ENCODE measurements at places on chromosomes 11 and 22.

DNA sequence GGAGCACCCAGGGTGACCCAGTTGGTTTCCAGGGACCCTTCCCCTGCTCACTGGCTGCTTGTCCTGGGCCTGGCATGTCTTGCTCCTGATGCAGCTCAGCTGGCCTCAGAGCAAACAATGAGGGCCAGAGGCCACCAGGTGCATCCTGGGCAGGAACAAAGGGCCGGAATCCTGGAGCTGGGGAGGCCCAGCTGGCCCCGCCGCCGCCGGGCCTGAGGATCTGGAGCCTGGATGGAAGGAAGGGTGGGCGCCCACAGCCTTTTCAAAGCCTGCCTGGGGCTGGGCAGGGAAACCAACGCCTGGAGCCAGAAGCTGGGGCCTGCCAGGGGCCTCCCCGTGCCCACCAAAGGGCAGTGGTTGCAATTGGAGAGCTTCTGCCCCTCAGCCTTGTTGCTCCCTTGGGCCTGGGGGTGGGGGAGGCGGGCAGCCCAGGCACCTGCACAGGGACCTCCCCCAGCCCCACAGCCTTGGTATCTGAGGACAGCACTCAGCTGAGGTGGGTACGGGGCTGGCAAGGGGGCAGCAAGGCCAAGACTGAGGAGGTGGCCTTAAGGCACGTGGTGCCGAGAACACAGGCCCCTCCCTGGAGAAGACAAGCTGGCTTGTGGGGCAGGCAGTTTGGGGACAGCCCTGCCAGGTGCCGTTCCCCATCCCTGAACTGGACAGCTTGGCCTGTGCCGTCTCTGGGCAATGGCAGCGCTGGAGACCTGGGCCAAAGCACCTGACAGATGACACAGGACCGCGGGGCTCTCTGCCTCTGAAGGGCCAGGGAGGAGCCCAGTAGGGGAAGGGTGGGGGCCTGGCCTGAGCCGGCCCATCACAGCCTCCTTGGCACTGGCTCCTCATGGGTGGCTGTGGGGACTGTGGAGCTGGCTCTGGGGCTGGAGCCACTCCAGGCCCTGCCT, 7.1 kb upstream of the ADORA2A start:
- no peak for DNase-seq

GRCh38 chr11:67053896-67054329, 2.7 kb upstream of the RHOD start:
- DNase-seq = peak; percentile 56

GRCh38 chr11:27468209-27468994, 4.2 kb downstream of the LGR4 start:
- DNase-seq = no peak

DNA sequence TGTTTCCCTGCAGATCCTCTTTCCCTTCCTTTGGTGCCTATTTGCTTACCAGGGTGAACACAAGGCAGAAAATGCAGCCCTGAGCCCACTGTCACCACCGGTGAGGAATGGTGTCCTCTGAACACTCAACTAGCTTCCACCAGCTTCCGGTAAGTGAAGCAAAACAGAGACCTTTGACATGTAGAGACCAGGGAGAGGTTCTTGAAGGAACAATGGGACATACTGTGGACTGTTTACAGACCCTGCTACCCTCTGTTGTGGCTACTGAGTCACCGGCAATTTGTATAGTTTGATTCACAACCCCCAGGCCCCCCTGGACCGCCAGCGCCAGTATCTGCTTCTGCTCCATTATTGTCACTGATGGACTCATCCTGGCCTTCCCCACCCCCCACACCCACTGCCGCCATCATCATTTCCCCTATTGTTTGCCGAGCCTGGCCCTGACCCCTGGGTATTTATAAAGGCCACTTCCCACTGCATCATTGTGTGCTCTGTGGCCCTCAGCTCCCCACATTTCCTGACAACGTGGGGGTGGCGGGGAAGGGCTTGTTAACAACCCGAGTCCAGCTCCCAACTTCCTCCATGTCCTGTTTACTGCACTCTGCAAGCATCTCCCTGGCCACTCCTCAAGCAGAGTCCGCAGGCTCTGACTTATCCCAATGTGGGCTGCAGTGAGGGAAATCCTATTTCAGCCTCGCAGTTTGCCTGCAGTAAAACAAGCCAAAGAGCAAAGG, 252.9 kb downstream of the ETS1 start:
- DNase-seq = no peak

DNA sequence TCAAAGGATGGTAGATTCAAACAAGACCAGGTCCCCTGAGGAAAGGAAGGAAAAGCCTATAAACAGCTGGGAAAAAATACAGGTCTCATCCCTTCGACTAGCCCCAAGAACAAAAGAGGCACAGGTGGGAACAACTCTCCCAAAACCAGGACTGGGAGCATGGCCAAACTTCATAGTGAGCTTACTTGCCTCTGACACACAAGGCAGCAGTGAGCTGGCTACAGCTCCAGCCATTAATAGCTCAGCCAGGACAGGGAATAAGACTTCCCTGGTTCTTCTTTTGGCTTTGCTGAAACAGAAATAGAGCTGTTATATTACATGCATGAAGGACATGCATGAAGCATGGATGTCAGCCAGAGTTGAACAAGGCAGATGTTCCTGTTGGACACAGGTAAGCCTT, at the start of gene OR10A2:
OR10A2 (plus strand) TSS at position 97 of the 400 bp plus-strand sequence. CDS start 6,698 bp downstream, outside the sequence.
- DNase-seq = no peak

All from activated CD4-positive, alpha-beta T cell treated with anti-CD3 and anti-CD28 coated beads, Interleukin-2, amount 50 U/mL, for 48 hours (primary cell).